Progenitor cell of endocrine pancreas (in vitro differentiated cells): ENCODE measurements at places on chromosomes 16 and 17.

DNA sequence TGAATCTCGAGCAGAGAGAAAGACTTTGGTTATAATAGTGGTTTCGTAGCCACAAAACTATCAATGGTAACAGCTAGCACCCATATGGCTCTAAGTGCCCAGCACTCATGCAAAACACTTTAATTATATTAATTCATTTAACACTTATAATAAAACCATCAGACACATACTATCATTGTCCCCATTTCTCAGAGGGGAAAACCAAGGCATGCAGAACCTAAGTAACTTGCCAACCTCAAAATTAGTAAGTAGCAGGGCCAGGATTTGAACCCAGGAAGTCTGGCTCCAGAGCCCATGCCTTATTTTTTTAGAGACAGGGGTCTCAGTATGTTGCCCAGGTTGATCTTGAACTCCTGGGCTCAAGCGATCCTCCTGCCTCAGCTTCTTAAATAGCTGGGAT is 145.6 kb upstream of the HS3ST2 start:
- DNase-seq = no peak

DNA sequence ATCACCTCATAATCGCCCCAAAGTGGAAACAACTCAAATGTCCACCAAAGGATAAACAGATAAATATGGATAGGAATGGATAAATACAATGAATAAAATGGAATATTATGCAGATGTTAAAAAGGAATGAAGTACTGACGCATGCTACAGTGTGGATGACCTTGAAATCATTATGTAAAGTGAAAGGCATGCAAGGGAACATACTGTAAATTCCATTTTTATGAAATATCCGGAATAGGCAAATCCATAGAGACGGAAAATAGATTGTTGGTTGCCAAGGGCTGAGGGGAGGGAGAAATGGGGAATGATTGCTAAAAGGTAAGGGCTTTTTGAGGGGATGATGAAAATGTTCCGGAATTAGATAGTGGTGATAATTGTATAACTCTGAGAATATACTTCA is 36.0 kb downstream of the STAT5B start:
- no peak for DNase-seq

DNA sequence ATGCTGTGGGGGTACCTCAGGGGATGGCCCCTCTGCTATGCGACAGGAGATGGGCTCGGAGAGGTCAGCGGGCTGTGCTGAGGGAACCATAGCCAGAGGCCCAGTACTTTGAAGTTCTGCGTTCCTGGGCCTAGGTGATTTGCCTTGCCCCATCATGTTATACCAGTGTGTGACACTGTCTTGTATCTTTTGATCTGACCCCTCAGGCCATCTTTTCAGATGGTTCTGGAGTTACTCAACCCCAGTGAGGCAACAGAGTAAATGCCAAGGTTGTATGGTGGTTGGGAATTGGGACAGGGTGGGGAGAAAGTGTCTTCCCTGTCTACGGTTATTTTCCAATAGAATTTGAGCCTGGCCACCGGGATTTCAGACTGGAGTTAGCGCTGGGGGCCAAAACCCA is 8.5 kb downstream of the MSI2 start:
- no peak for DNase-seq

DNA sequence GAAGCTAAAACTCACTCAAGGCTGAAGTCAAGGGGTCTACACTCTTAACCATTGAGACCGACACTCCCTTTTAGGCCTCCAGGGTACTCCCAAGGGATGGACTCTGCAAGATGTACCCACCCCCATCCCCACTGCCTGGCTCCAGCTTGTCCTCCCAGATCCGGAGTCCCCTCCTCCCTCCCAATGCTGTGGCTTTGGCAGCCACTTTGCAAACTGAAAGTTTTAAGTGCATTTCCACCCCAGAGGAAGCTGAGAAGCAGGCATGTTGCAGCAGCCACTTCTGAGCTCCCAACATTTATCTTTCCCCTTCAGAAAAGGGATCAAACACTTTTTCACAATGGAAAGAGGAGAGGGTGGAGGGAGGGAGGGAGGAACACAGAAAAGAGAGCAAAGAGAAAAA is 115.2 kb downstream of the COPRS start:
- DNase-seq = no peak

GRCh38 chr16:75579281-75579834 is 13.2 kb downstream of the GABARAPL2 start:
- no peak for DNase-seq

- DNase-seq = no peak
These were observed 2.6 kb downstream of the ARHGAP17 start for GRCh38 chr16:25012525-25012991.
